ENCODE measurements at places on chromosomes 11 and 22. TPM values are rescaled to one million over a fixed set of nuclear protein-coding genes. Genes with fewer than 3 reads are reported as not detected.

DEPDC7 gene
- polyA plus RNA-seq: 8.6 TPM

CD3E gene
- polyA plus RNA-seq: not detected

SLC5A1 gene
- polyA plus RNA-seq: not detected

DNA sequence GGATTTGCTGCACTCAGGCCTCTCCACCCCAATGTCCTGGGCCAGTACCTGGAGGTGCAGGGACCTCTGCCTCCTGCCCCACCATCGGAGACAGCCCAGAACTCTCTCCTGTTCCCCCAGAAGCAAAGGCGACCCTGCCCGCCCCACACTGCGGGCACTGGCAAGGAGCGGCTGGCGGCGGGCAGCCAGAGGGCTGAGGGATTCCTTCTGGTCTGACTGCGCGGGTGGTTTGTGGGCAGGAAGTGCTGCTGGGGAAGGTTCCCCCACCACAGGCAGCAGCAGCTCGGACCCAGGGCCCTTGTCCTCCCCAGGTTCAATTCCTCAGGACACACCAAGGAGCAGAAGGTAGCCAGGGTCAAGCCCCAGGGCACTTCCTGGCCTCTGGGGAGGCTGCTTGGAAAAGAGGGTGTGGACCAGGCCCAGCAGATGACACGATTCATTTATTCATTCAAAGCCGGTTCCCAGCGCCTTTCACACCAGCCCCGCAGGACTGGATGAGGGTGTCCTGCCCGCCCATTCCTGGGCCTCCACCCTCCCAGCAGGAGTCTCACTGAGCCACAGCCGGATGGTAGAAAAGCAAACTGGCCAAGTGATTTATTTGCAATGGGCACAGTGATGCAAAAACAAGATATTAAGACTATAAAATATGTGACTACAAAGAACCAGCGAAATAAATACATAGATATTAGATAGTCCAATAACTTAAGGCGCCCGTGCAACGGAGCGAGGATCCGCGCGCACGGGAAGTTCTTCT lies 1.2 kb downstream of the PHLDA2 start:
- peak overlapping the region; percentile 67 for H3K4me3 ChIP-seq
- H3K36me3 ChIP-seq: no peaks in the 10 kb centered on the region
- H3K4me1 ChIP-seq: peaks cover 10% of the 10 kb centered on the region
- peaks cover 41% of the 10 kb centered on the region for H3K27me3 ChIP-seq
- H3K27ac ChIP-seq: no peak overlapping the region

DNA sequence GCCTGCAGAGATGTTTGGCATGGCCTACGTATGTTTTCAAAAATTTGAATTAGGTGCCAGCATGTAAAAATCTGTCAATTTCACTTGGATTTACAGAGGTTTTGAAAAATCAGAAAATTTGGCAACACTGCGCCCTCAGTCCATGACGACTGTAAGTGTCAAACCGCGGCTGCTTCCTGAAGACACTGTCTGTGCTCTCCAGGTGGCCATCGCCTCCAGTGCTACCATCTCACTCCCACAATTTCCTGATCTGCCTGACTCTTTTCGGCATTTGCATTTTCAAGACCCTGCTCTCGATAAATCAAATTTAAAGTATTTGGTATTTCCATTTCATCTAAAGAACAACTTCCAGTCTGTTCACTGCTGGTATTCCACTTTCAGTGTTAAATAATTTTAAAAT lies 34.6 kb downstream of the VSIG10L2 start:
- 0 out of 2 replicates have a peak, but pooled peaks cover 6% of the 10 kb centered on the region for H3K36me3 ChIP-seq
- H3K4me1 ChIP-seq: 0 out of 2 replicates have a peak, but pooled peaks cover 10% of the 10 kb centered on the region
- no peak for DNase-seq
- H3K27ac ChIP-seq: 0 out of 2 replicates have a peak overlapping the region, but pooled peaks have one; percentile 28
- no peaks in the 10 kb centered on the region for H3K27me3 ChIP-seq

DAGLA gene
- 0.52 TPM for polyA plus RNA-seq

SYT13 gene
- polyA plus RNA-seq: 3.5 TPM

DNA sequence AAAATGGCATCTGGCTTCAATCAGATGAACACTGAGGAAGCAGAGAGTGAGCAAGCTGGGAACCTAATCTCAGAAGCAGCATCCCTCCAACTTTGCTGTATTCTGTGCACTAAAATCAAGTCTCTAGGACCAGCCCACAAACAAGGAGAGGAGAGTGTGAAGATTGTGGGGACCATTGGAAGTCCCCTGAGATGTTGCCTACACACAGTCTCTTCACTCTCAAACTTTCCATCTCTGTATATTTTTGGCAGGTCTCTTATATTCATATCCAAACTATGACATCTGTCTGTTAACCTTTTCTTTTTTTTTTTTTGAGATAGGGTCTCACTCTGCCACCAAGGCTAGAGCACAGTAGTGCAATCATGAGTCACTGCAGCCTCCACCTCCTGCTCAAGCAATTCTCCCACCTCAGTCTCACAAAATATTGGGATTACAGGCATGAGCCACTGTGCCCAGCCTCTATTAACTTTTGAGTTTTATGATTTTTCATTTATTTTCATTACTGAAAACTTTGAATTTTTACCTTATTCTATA lies 1096.4 kb downstream of the TBC1D22A start:
- no peaks in the 10 kb centered on the region for H3K27me3 ChIP-seq
- H3K27ac ChIP-seq: no peak overlapping the region
- no peaks in the 10 kb centered on the region for H3K36me3 ChIP-seq
- no peaks in the 10 kb centered on the region for H3K4me1 ChIP-seq
- no peak for DNase-seq

- no peaks in the 10 kb centered on the region for H3K36me3 ChIP-seq
- H3K4me1 ChIP-seq: peaks cover 8% of the 10 kb centered on the region
- H3K27ac ChIP-seq: no peak overlapping the region
- peaks cover 30% of the 10 kb centered on the region for H3K27me3 ChIP-seq
- no peak for DNase-seq
- no peak overlapping the region for H3K4me3 ChIP-seq
Observed at GRCh38 chr11:72581067-72581466, 93.2 kb downstream of the PDE2A start.

DNA sequence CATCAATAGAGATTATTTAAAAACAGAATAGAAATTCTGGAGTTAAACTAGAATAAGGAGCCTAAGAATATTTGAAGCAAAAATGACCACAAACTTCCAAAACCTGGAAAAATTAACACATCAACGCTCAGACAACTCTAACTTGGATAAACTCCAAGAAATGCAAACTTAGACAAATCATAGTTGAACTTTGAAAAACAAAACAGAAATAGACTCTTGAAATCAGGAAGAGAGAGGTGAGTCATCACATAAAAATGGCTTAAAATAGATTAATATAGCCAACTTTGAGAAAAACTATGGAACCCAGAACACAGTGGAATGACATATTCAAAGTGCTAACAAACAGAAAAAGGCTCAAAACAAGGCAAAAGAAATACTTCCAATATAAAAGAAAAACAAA lies 974.2 kb downstream of the JRKL start:
- no peaks in the 10 kb centered on the region for H3K4me1 ChIP-seq
- no peak overlapping the region for H3K27ac ChIP-seq
- no peaks in the 10 kb centered on the region for H3K36me3 ChIP-seq

YAP1 gene
- polyA plus RNA-seq: 19.5 TPM

PNPLA5 gene
- 2.3 TPM for polyA plus RNA-seq

GRCh38 chr11:27795955-27796861 lies 96.0 kb upstream of the BDNF start:
- H3K27ac ChIP-seq: no peak overlapping the region
- peak; percentile 69 for DNase-seq
- H3K4me3 ChIP-seq: peak overlapping the region; percentile 6
- peaks cover 64% of the 10 kb centered on the region for H3K27me3 ChIP-seq
- no peaks in the 10 kb centered on the region for H3K36me3 ChIP-seq

DNA sequence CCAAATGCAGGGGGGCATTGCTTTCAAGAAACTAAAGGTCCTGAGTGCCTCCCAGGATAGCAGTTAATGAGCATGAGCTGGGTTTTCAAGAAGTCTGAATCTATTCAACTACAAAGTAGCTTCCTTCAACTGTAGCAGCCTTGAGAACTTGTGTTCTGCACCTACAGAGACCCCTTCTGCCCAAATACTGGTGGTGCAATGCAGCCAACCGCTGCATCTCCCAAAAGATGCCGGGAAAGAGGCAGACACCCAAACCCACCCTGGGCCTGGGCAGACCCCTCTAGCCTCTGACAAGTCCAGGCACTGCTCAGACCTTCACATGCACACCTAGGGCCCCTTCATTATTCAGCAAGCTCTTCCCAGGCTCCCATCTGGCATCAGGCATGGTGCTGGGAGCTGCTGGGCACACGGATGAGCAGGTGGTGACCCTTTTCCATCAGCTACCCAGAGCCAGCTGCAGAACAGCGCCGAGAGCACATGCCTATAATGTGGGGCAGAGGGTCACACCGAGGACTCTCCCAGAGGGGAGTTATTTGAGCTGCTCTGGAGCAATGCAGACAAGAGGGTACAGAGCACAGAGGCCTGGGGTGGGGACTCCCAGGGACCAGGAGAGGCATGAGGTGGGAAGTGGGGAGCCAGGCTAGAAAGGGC lies 44.9 kb upstream of the ETS1 start:
- no peaks in the 10 kb centered on the region for H3K27me3 ChIP-seq
- peak; percentile 88 for DNase-seq
- no peak overlapping the region for H3K4me3 ChIP-seq
- no peaks in the 10 kb centered on the region for H3K36me3 ChIP-seq
- no peak overlapping the region for H3K27ac ChIP-seq

DNA sequence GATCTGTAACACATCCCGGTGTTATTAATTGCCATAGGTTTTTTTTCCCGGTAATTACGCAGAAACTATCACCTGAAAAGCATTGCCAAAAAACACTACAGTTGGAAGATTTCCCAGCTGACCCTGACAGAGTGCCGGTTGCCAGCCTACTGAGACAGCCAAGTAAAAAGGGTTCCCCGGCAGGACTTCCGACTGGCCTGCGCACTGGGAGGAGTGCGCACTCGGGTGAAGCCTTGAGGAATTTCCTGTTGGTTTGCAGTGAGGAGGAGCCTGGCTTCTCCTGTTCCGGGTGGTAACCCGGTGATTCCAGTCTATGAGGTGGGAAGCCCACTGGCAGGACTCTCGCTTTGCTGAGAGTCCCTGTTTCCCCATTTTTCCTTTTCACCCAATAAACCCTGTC lies 52.1 kb downstream of the CNTF start:
- no peak overlapping the region for H3K4me3 ChIP-seq
- no peaks in the 10 kb centered on the region for H3K4me1 ChIP-seq
- H3K27me3 ChIP-seq: no peaks in the 10 kb centered on the region

GRCh38 chr22:20918663-20919218 lies 1.5 kb downstream of the CRKL start:
- DNase-seq: no peak
- H3K27me3 ChIP-seq: no peaks in the 10 kb centered on the region
- no peaks in the 10 kb centered on the region for H3K36me3 ChIP-seq
- H3K4me3 ChIP-seq: peak overlapping the region; percentile 99

DNA sequence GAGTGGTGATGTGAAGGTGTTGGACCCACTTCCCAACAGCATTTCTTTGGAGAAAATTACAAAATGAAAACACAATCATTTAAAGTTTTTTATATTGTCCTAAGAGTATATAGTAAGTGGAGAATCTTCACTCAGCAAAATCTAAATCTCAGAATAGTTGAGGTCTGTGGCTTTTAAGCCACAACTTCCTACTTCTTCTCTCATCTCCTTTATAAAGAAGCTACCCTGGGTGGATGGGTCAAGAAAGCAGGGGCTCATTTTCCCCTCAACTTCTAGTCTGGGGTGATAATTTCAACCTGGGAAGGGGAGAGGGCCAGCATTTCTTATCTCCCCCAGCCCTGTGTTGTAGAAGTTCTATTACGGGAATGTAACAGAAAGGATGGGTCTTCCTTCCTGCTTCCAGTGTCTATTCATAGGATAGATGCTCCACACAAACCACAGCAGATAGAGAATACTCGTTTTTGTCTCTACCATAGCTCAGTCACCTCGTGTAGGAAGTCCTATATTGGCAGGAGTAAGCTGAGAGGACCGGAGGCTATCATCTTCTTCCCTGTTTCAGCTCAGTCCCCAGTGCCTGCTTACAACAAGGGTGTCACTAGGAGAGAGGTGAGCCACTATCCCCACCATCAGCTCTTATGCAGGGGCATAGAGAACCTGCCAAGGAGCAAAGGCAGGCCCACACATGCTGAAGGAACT lies 341.5 kb downstream of the CASP12 start:
- H3K4me3 ChIP-seq: no peak overlapping the region
- no peaks in the 10 kb centered on the region for H3K4me1 ChIP-seq
- no peak overlapping the region for H3K27ac ChIP-seq
- no peaks in the 10 kb centered on the region for H3K36me3 ChIP-seq
- H3K27me3 ChIP-seq: no peaks in the 10 kb centered on the region

DNA sequence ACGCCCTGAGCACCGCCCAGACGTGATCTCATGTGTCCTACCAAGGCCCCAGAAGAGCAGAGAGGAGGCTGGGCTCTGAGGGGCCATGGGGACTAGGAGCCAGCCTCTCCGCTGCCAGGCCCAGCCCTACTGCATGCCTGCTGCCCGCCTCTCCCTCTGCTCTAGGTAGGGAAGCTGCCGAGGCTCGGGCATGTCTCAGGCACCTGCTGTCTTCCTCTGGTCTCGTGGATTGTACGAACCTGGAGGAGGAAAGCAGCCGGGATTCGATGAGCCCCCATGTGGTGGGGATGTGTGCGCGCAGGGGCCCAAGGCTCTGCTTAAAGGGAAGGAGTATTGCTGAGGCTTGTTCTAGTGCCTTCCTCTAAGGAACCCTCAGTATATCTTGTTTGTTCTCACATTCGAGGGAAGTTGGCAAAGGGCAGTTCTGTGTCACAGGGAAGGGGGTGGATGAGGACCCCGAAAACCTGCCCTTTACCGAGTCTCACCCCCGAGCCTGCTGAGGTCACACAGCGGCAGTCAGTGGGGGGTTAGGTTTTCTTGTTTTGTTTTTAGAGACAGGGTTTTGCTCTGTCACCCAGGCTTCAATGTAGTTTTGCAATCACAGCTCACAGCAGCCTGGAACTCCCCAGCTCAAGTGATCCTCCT lies 21.2 kb downstream of the DAGLA start:
- no peaks in the 10 kb centered on the region for H3K36me3 ChIP-seq
- H3K4me3 ChIP-seq: no peak overlapping the region
- peak; percentile 91 for DNase-seq
- H3K27ac ChIP-seq: no peak overlapping the region
- H3K4me1 ChIP-seq: no peaks in the 10 kb centered on the region

DNA sequence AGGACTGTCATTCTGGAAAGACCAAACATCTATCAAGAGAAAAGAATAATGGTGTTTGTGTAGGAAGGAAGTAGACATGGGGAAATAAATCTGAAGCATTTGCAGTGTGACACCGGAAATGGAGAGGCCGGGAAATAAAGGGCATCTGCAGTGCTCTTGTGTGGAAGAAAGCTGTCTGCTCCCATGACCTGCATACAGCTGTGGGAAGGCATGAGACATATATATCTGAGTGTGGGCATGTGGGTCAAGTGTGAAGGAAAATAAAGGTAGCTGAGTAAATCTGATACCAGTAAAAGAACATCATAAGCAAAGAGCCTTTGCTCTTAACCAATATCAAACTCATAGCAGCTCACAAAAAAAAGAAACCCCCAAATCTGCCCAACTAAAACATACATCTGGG lies 72.1 kb upstream of the OR5AK2 start:
- H3K27ac ChIP-seq: no peak overlapping the region
- no peak overlapping the region for H3K4me3 ChIP-seq
- no peaks in the 10 kb centered on the region for H3K4me1 ChIP-seq
- DNase-seq: no peak
- H3K27me3 ChIP-seq: no peaks in the 10 kb centered on the region

GRCh38 chr22:36201630-36202319 lies at the start of gene APOL4:
Gene APOL4 (minus strand): TSS chr22:36201809. CDS start chr22:36201734, 75 bp downstream.
- H3K36me3 ChIP-seq: no peaks in the 10 kb centered on the region
- no peak for DNase-seq
- no peak within 1 kb of the TSS for H3K4me3 ChIP-seq
- no peak within 1 kb of the TSS for H3K27ac ChIP-seq
- peaks cover 8% of the 10 kb centered on the region for H3K4me1 ChIP-seq
- H3K27me3 ChIP-seq: no peaks in the 10 kb centered on the region

SCGB1D1 gene
- polyA plus RNA-seq: not detected

Measured in GM23338 (cell line).